Muscle of back (tissue), 13 donors: ENCODE measurements at places on chromosomes 3 and 15. TPM values are rescaled to one million over a fixed set of nuclear protein-coding genes. Genes with fewer than 3 reads are reported as not detected.

GRCh38 chr3:173078525-173078924, 62.5 kb downstream of the SPATA16 start:
- peak; percentile 22 for DNase-seq

Gene TMEM207
- polyA plus RNA-seq: not detected

DNA sequence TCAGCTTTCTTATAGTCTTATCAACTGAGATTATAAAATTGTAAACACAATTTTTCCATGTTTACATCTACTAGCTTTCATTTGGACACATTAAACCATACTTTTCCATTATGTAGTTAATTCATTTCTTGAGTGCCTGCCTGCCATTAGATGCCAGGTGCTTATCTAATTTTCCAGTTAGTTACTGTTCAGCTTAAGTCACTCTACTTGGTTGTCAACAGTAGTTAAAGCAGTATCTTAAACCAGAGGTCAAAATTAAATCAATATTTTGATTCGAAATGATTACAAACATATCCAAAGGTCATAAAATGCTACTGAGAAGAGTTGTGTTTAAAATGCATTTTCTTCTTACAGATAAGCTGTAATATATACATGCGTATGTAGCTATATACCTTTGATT, 56.2 kb upstream of the UBP1 start:
- no peak for DNase-seq

- no peak for DNase-seq
These were observed 65.9 kb upstream of the ARL6 start for GRCh38 chr3:97698691-97699090.

GRCh38 chr3:72595376-72595775, 252.9 kb downstream of the SHQ1 start:
- DNase-seq: no peak
